ENCODE measurements at places on chromosomes 3 and 15.

- DNase-seq, result no peak
These were observed 3.6 kb downstream of the GALNT15 start for GRCh38 chr3:16177962-16178627.

DNA sequence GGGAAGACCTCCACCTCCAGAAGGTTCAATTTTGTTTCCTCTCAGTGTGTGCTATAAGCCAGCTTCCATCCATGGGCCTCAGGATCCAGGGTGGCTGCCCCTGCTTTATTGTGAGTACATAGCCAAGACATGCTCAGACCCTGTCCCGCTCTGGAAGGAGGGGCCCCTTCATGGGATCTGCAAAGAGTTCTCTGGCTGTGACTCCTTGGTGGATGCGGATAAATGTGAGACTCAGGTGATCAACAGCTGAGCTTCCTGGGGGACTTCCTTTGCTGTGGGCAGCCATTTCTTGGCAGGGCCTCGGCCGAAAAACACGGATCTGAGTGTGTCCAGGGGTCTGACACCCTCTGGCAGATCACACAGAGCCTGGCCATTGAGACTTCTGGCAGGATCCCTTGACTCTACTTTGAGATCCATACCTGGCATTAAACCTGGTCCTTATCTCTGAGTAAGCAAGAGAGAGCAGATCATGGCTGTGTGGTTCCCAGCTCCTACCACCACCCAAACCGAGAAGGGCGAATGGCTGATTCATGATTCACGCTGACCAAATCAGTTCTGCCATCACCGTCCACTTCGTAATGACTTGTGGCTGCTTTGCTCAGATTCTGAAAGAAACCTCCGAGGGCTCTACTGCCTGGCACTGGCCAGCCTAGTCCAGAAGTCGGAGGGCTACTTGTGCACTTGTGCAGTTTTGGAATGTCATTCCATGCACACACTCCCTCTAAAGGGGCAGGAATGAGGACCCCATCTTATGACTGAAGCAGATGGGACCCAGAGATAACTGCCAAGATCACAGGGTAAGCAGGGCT lies 68.1 kb downstream of the SENP2 start:
- no peak for DNase-seq

DNA sequence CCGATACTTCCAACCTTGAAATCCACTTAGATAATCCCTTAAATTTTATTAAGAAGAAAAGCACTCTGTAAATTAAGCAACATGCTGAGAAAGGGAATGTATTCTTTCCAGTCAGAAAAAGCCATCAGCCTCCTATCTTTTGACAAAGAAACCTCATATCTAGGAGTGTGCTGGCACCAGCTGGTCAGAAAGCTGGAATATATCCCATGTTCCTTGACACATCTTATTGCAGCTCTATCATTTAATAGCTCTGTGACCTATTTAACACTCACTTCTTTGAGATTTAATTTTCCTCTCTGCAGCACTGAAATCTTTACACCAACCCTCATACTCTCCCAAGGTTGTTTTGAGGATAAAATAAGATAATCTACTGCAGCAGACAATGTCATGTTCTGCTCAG lies 30.4 kb upstream of the CAPN7 start:
- DNase-seq, result no peak

GRCh38 chr3:140420621-140421357 lies 257.1 kb upstream of the TRIM42 start:
- DNase-seq, result no peak

GRCh38 chr3:66029443-66029842 lies 9.3 kb downstream of the MAGI1 start:
- DNase-seq, result no peak

DNA sequence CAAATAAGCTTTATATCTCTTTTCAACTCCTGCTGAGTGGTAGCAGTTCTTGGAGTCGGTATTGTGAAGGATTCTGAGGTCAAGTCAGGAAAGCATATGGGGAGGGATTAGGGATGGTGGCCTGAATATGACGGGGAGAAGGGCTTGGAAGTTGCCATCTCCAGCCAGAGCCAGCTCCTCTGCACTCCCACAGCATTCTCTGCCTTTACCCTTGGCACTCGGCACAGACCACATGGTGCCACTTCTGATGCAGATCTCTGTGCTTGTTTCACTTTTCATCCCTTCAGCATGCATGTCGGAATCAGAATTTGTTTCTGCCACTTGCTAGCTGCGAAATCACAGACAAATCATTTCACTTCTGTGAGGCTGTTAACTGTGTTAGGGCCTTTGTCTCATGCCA lies 52.5 kb downstream of the RAB11A start:
- DNase-seq, result no peak

GRCh38 chr15:101210058-101210457 lies 41.8 kb downstream of the CHSY1 start:
- no peak for DNase-seq

- DNase-seq, result no peak
These were observed 285.1 kb upstream of the STAC start for GRCh38 chr3:36095238-36095637.

DNA sequence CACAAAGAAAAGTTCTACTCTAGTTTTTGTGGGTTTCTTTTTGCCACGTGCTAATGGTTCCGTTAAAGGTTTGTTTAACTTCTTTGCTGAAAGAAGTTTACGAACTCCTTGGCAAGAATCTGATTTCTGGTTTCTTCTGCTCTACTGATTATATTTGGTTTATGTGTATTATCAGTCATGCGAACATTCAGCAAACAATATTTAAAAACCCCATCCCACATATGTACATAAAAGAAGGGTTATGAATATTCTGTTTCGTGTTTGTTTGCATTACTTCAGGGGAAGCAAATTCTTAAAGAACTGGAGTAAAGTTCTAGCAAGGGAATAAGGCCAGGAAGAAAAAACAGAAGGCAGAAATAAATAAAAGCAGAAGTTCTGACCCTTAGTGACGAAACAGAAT lies 9.8 kb downstream of the LARS2 start:
- no peak for DNase-seq

DNA sequence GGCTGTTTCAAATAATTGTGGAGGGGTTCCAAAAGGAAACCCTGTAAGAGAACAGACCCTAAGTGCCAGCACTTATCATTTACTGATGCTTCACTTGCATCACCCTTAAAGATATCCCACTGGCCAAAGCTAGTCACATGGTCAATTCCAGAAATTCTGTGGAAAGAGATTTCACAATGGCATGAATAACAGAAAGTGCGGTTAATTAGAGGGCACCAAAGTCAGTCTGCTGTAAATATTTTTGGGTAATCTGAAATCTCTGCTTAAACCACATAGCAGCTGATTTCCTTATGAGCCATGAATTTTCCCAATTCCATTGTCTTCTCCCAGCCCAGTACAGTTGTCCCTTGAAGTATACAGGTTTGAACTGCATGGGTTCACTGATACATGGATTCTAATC lies 346.1 kb downstream of the SI start:
- DNase-seq, result no peak

- no peak for DNase-seq
These were observed 88.3 kb downstream of the ARIH1 start for GRCh38 chr15:72562386-72562785.
